ENCODE measurements at places on chromosomes 4 and X.

DNA sequence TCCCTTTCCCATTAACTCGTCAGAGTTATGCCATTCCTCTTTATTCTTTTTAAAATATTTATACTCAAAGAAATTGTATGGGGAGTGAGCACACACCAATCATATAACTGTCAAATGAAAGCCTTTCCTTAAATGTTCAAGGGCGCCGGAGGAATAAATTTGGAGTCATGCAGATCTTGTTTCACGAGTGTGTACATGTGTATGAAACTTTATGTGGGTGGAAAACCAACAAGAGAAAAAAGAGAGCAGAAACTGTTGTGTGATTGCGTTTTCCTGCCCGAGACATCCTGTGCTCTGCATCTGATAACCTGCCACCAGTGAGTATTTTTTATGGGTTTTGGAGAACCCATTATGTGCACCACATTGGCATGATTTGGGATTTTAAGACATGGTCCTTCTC lies 88.3 kb downstream of the FHDC1 start:
- no peak for DNase-seq

GRCh38 chr4:14364953-14365536 lies 637.2 kb upstream of the CPEB2 start:
- no peak for DNase-seq

- DNase-seq, result no peak
Measured at GRCh38 chr4:140297221-140297570, 76.2 kb upstream of the SCOC start.

- no peak for DNase-seq
Measured at GRCh38 chrX:133796282-133796681, 189.1 kb downstream of the GPC3 start.

DNA sequence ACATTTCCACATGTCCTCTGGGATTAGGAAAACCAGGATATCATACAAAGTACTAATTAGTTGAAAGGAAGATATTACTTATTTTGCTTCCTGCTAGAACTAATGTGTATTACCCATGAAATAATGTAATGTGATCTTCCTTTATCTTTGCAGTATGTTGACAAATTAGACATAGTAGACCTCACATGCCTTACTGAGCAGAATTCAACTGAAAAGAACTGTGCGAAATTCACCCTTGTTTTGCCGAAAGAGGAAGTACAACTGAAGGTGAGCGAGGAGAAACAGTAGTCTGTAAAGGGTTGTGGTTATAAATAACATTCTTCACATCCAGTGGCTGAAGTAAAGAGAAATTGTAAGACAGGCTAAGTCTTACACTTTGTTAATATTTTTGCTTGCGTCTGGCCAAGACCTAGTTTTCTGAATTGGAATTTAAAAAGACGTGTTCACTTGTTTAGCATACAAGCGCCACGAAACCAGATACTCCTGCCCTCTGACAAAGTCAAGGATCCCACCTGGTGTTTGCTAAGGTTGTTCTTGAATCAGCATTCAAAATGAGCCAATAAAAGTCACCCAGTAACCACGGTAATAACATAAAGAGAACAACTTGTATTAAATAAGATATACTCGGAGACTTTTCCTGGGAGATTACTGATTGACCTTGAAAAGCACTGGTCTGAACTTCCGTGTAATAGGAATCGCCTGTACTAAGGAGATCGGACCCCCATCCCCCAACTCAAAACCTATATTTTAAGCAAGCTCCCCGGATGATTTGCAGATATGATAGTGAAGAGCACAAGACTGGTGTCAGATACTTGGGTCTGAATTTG lies 16.9 kb downstream of the STAP1 start:
- no peak for DNase-seq

DNA sequence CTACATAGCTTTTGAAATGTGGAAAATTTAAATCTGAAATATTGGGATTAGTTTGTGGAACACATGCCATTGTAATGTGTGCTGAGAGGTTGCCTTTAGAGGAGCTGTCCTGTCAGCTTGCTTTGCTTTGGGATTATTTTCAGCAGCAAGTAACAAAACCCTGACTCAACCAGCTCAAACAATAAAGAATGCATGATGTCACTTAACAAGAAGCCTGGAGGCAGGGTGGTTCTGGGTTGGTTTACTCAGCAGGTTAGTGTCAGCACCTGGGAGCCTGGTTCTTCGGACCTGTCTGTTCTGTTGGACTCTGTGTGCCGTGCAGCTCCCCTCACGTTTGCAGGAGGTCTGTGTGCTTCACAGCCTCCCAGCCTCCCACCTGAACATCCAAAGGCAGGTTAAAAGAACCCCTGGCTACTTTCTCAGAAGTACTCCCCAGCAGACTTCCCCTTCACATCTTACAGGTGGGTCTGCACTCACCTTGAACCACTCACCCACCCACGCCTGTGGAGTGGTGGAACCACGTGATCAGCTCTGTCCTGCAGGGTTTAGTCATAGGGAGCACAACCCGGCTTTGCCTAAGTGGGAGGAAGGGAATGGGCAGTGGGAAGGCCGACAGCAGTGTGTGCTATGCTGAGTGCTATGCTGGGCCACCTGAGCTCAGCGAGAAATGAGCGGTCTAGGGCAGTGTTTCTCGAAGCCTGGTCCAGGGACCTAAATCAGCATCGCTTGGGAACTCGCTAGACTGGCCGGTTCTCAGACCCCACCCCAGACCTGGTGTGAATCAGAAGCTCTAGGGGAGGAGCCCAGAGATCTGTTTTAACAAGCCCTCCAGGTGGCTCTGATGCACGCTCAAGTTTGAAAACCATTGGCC lies 20.4 kb downstream of the TMEM131L start:
- no peak for DNase-seq

- peak; percentile 28 for DNase-seq
Measured at GRCh38 chrX:135112096-135112729, 8.1 kb downstream of the ETDB start.

DNA sequence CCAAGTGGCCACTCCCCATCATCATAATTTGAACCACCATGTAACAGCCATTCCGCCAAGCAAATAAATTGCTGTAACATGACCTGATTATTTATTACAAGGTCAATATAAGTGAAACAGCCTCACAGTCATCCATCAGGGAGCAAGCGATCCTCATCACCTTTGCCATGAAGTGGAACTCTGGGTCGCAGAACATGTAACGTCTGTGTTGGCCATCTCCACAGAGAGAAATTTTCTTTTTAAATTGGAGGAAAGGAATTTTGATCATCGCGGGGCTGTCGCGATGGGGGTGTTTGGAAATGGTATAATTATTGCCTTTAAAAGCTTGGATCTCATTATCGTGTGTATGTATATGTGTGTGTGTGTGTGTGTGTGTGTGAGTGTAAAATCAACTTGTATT lies 90.2 kb downstream of the SHOX start:
- no peak for DNase-seq

GRCh38 chrX:873016-873415 lies 242.4 kb downstream of the SHOX start:
- no peak for DNase-seq

GRCh38 chr4:128459547-128459946 lies 171.9 kb upstream of the PGRMC2 start:
- no peak for DNase-seq

DNA sequence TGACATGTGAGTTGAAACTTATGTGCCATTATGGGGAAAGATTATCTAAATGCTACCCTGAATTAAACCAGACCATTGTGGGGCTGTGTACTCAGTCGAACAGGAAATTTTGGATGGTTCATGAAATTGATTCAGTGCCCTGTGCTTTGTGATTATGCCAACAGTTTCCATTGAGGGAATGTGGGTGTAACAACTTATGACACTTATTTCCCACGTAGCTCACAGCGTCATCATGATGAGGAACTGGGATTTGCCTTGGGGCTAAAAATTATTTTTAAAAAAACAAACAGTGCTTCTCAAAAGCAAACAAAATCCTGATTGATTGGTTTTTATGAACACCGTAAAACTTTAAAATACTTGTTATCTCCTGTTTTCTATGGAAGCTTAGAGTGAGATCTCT lies 8.3 kb upstream of the CLTRN start:
- DNase-seq, result no peak

DNA sequence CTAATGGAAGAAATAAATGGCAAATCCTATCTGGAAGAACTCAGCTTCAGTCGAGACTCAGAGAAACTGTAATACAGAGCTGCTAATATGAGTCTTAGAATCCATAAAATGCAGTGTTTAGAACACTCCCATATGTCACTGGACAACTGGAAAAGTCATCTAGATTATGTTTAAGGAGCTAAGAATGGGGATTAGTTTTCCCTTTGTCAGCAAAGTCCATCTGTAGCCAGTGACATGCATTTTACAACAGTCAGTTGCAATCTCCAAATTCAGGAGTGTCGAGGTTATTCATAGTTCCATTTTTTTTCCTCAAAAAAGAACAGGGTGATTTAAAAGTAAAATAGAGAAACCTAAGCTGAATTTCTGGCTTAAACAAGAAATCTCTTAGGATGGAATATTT lies 516.6 kb upstream of the GALNT7 start:
- no peak for DNase-seq

DNA sequence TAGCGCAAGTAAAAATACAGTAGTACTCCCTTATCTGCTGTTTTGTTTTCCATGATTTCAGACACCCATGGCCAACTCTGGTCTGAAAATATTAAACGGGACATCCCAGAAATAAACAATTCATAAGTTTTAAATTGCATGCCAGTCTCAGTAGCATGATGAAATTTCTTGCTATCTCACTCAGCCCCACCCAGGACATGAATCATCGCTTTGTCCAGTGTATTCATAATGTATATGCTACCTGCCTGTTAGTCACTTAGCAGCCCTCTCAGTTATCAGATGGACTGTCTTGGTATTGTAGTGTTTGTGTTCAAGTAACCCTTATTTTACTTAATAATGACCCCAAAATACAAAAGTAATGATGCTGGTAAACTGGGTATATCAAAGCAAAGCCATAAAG lies 158.2 kb upstream of the DDIT4L start:
- DNase-seq, result no peak

GRCh38 chr4:6474053-6474568 lies 1.7 kb upstream of the PPP2R2C start:
- no peak for DNase-seq

DNA sequence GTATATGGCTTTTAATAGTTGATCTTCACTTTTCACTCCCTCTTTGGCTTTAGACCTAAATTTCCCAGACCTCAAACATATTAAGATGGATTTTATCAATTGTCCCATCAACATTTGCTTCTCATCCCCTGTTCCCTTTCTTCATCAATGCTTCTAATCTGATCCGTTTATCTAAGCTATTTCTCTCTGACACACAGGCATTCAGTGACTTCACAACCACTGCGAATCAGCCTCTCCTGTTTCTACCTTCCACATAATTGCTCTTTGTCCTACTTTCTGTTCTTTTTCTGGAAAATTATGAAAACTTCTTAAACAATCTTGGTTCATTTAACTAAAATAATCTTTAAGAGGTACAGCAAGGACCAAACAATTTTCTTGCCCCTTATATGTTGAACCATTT lies 115.2 kb downstream of the GLRA3 start:
- no peak for DNase-seq

- no peak for DNase-seq
Measured at GRCh38 chr4:139007640-139008039, 7.9 kb upstream of the NOCT start.

GRCh38 chr4:87839592-87839946 lies 6.8 kb downstream of the MEPE start:
- DNase-seq, result no peak

GRCh38 chr4:19494961-19495360 lies 756.7 kb upstream of the SLIT2 start:
- no peak for DNase-seq

DNA sequence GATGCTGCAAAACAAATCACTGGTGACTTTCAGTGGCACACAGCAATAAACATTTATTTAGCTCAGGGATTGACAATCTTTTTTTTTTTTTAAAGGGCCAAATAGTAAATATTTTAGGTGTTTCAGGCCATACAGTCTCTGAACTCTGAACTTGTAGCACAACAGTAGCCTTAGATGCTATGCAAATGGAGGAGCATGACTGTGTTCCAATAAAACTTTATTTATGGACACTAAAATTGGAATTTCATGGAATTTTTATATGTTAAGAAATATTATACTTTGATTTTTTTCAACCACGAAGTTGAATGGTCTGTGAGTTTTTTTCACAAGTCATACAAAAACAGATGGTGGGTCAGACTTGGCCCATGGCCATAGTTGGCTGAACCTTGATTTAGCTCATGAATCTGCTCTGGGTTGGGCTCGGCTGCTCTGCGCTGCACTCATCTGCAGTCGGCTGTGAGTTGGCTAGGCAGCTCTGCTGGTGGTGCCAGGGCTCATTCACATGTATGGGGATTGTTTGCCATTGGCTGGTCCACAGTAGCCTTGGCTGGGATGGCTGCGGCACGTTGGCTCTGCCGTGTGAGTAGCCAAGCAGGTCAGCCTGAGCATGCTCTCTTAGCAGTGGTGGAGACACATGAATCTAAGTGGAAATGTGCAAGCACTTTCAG lies 231.7 kb upstream of the PGRMC2 start:
- no peak for DNase-seq

GRCh38 chr4:174946246-174946645 lies 28.1 kb downstream of the ADAM29 start:
- no peak for DNase-seq

- DNase-seq, result no peak
Measured at GRCh38 chr4:2378401-2378800, 40.0 kb downstream of the ZFYVE28 start.

GRCh38 chrX:134764202-134764785 lies 106.0 kb upstream of the PLAC1 start:
- no peak for DNase-seq

- no peak for DNase-seq
Measured at GRCh38 chrX:11461201-11462001, 168.2 kb downstream of the AMELX start.

GRCh38 chr4:77153006-77153405 lies 4.0 kb upstream of the CCNG2 start:
- no peak for DNase-seq

DNA sequence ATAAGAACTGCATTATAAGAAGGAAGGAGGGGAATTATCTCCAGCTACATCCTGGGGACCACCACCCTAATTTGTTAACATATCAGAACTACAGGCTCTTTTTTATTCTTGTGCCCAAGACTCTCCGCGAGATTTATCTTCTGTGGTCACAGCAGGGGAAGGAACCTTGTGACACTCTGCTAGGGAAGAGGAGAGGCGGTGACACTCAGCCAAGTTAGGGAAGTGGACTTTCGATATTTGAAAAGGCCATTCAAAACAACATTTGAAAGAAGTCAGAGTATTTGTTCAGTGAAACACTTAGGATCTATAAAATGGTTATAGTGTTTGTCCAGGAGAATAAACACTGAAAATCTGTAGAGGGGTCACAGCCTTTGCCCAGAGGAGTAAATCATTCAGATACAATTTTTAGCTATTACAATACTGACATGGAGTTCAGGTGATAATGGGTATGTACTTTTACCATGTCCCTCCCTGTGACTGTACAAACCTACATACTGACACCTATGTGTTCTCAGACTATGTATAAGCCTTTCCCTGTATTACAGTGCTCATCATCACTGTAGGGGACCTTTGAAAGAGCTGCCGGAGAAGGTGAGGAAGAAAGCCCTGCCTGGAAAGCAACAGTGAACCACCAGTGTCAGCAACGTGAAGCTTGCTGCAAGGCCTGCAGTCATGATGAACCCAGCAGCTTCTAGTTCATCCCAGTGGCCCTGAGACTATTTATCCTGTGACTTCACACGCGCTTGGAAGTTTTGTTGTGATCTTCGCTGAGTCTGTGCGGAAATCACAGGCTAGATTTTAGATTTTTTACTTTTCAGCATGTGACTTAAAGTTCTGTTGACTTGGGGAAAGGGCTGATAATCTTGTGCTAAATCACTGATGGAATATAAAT lies 8.5 kb upstream of the PTTG2 start:
- DNase-seq, result no peak
